ENCODE measurements at places on chromosomes 7 and 10.

- no peak for DNase-seq
Observed at GRCh38 chr10:74114041-74114448, 36.6 kb downstream of the AP3M1 start.

DNA sequence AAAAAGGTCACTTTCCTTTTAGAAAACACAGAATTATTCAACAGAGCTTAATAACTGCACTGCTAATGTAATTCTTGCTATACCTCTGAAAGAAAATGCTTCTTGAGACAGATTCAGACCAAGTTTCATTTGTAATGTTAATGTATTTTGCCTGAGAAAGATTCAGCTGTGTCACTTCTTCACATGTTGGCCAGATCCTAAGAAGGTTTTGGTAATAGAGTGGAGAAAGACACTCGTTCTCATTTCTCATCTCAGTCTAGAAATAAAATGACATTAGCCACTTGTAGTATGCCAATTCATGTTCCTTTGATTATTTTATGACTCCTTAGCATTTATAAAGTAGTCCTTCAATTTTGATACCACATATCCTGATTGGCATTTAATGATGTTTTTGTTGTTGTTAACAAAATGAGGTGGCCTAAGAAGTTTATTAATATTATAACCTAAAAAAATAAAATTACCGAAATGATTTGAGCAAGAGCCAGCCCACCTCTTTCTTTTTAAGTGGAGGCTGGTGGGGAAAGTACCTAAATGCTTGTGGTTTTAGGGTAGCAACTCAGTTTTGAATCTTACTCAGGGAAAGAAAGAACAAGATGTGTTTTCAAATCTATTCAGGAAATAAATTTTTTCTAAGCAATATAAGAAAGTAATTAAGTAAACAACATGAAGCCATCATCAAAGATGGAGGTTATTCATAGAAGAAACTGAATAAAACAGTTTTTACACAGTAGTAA lies 16.4 kb upstream of the ELAPOR2 start:
- no peak for DNase-seq

DNA sequence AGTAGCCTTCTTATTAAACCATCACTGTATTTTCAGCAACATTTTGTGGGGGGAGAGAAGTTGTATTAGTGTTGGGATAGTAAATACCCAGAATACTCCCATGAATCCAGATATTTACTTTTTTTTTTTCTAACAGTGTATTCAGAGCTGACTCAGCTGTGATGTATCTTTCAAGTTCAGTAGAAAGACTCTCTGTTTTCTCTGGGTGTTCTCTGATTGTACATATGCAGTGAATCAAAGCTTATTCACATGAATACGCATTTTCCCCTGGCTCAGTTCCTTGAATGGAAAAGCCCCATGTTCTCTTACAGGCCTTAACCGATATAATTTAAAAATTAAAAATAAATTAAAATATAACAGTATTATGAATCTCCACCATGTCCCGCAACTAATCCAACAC lies 1.3 kb downstream of the TFPI2 start:
- no peak for DNase-seq

DNA sequence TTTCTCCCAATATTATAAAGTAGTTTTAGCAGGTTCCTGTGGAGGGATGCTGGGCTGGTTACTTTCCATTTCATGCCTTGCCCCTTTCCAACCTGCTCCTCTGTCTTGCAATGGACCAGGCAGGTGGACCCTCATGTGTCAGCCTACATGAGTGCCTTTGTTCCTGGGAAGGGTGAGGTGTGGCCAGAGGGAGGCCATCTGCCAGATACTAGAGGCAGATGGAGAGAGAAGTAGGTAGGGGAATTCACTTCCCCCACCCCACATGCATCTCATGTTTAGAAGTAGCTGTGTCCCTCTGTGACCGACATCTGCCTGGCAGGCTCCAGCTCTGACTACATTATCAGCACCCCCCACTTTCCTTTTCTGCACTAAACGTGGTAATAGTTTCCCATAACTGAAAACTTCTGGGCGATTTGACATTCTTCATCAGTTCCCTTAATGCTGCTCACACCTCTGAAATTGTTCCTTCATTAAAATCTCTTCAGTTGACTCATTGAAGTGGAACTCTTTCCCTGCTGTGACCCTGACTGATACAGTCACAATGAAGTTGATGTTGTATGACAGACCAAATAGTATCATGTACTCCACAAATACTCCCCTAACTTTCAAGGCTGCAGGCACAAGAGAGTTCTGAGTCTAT lies 396.3 kb upstream of the FZD8 start:
- no peak for DNase-seq

DNA sequence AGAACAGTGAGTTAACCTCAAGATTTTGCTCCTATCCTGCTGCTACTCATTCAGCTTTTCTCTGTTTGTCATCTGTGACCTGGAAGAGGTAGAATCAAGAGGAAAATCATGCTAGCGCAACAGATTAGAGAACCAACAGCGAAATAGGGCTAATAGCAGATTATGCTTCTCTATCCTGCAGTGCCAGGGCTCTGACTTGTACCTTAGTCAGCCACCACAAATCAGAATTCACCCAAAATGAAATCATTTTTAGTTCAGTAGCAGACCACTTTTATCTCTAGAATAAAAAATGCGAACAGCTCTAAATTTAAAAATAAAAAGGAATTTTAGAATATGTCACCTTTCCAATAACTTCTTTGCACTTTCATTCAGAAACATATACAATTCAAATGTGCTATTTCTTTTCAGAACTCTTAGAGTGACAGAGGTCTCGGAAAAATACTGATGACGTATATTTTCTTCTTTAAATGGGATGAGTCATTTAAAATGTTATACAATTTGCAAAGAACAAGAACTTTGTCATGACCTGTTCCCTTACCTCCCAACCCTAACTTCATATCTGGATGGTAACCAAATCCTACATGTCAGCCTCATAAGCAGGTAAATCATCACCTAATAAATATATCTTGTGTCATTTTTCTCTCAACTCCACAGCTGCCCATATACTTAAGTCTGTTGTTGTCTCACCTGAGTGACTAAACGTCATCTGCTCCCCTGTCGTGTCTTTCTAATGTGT lies 896.4 kb downstream of the PCDH15 start:
- no peak for DNase-seq

DNA sequence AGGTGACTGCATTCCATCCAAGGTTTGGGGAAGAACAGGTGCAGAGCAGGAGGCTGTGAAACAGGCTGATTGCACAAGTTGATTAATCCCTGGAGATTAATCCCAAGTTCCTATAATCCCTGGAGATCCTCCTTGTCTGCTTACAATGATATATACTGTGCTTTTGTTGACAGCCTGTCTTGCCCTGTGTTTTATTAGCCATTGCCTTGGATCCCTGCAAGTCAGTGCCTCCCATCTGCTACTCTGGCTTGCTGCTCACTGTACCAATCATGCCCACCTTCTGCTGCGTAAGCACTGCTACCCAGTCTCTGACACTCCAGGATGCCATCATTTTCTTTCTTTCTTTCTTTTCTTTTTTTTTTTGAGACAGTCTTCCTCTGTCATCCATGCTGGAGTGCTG lies 65.4 kb downstream of the ANKRD61 start:
- no peak for DNase-seq

DNA sequence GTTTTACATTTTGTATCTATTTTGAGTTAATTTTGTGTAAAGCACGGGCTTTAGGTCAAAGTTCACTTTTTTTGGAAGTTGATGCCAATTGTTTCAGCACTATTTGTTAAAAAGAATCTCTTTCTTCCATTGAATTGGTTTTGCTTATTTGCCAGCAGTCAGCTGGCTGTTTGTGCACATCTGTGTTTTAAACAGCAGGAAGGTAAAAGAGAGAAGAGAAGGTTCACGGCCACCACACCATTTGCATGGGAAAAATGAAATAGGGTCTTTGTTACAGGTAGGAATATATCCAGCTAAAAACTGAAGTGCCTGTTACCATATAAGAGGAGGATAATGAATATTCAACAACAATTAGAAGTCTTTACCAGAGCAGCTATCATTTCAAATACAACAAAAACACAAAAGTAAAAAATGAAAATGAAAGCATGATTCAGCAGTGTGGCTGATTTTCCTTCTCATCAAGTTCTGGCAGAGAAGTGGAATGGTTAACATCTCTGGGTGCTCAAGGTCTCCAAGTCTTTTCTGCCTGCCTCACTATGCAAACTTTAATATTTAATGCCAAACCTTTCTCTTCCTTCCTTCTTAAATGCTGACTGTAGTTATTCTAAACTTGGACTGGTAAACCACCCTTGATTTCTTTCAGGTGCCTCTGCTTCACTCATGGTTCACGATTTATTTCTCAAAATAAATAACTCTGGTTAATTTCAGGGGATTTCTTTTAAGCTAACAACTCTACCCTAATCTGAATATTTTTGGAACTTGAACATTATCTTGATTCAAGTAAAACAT lies 841.5 kb downstream of the GRM8 start:
- DNase-seq = no peak

- DNase-seq = no peak
Observed at GRCh38 chr7:41201021-41201420, 501.9 kb downstream of the INHBA start.

- DNase-seq = no peak
Observed at GRCh38 chr7:108875139-108875538, 305.5 kb downstream of the DNAJB9 start.

GRCh38 chr10:34698979-34699378 lies 116.1 kb downstream of the PARD3 start:
- DNase-seq = no peak

- no peak for DNase-seq
Observed at GRCh38 chr7:104174798-104175197, 33.0 kb downstream of the ORC5 start.

DNA sequence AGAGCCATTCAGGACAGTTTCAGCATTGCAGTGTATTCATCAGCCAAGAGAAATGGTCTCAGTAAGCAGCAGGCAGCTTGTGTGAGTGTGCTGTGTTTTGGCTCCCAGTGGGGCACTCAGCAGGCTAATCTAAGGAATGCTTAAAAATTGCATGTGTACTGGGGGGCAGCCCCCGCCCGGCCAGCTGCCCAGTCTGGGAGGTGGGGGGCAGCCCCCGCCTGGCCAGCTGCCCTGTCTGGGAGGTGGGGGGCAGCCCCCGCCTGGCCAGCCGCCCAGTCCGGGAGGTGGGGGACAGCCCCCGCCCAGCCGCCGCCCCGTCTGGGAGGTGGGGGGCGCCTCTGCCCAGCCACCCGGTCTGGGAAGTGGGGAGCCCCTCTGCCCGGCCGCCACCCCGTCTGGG lies 116.2 kb downstream of the GRID1 start:
- no peak for DNase-seq

DNA sequence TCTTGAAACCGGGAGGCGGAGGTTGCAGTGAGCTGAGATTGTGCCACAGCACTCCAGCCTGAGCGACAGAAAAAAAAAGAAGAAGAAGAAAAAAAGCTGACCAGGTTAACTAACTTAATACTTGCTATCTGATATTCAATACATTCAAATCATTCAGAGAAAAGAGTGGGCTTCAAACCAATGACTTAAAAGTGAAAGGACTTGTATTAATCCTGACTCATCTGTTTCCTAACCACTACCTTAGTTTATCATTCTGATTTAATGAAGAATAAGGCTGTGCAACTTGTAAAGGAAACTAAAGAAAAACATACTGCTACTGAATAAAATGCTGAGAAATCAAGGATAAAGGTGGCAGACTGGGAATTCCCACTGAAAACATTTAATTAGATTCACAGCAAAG lies 128.4 kb downstream of the NRBF2 start:
- no peak for DNase-seq

DNA sequence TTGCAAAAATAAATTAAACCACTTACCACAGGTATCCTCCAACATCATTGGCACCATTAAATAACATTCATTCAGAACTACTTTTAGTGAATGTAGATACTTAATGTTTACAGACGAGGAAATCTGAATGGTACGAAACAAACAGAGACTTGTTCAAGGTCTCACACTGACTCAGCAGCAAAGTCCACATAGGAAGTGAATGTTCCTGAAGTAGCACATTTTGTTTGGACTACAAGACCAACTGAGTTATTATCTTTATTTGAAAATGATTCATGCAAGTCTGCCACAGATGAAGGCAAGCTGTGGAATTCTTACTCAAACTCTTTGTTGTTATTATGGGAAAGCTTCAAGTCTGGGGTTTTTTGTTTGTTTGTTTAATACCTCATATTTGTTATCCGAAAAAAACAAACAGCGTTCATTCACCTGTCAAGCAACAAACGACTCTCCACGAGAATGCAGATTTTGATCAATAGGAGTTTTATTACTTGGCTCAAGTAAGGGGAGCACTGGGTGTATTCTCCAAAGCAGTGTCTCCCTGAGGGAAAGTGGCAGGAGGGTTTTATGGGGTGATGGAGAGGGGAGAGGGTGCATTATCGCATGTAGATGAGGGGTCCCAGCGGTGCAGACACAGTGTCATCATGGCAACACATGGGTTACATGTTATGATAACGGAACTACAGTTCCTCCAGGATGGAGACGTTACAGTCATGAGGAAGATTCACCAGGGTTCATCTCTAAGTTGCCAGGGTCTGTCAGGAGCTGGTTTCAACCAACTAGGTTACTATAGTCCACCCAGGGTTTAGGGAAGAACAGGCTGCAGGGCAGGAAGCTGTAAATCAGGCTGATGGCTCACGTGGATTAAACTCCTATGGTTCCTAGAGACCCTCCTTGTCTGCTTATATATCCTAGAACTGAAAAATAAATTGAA lies 147.7 kb upstream of the AKR1E2 start:
- no peak for DNase-seq

DNA sequence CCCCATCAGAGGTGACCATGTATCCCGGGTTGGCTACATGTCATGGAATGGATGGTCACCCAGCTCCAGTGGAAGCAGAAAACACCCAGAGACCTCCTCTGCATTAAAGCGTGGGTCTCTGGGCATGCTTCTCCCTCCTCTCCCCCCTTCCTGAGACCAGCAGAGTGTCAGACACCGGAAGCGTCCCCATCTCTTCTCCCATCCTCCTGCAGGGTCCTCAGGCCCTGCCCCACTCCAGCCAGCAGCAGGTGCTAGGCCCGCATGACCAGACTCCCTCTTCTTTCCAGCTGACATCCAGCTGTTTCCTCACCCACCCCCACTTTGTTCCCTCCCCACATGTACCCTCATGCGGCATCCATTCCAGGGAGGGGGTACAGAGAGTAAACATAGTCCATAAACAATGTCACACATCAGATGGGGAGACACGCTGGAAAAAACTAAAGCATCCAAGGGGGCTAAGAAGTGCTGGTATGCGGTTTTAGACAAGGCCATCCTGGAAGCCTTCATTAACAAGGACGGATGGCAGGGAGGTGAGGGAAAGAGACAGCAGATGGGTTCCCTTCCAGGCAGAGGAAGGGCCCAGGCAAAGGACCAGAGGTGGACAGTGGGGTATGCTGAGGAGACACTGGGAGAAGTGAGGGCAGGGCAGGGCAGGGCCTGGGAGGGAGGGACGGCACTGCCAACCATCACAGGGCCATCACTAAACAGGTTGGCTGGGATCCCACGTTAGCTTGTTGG lies 12.5 kb upstream of the SLC18A3 start:
- no peak for DNase-seq
